ENCODE measurements at places on chromosomes 7 and 10. TPM values are rescaled to one million over a fixed set of nuclear protein-coding genes. Genes with fewer than 3 reads are reported as not detected.

Gene EVX1
- not detected for total RNA-seq

Gene CHRM2
- total RNA-seq = not detected

Gene GDF10
- total RNA-seq = not detected

Gene LIPK
- total RNA-seq = not detected

Gene SYT15
- 1.1 TPM for total RNA-seq

Gene ECHDC3
- total RNA-seq = 9.6 TPM

Gene GRID2IP
- total RNA-seq = 1.7 TPM

Gene POR
- total RNA-seq = 76.6 TPM

Gene RNLS
- total RNA-seq = 7.5 TPM

Gene TAF6
- 65.2 TPM for total RNA-seq

Gene MEST
- total RNA-seq = 6.7 TPM

Gene CLDN3
- total RNA-seq = not detected

Gene APBB1IP
- total RNA-seq = 99.8 TPM

Gene CXCL12
- not detected for total RNA-seq

Gene SDK1
- total RNA-seq = 2.0 TPM

Gene GNAI1
- total RNA-seq = 0.49 TPM

Gene GIMAP6
- total RNA-seq = 0.39 TPM

Gene CCDC172
- not detected for total RNA-seq

Gene TMEM236
- 0.27 TPM for total RNA-seq

Gene CLRN3
- total RNA-seq = not detected

Gene ITIH5
- total RNA-seq = not detected

Gene ADAP1
- total RNA-seq = 15.6 TPM

Gene ELAPOR2
- 11.1 TPM for total RNA-seq

Gene MARVELD1
- 0.54 TPM for total RNA-seq

Gene GTF2IRD1
- total RNA-seq = 2.2 TPM

Gene NKX6-2
- total RNA-seq = not detected

Gene BLNK
- total RNA-seq = 205 TPM

Data from B cell (primary cell).